ENCODE measurements at places on chromosomes 12 and 14. TPM values are rescaled to one million over a fixed set of nuclear protein-coding genes. Genes with fewer than 3 reads are reported as not detected.

The ACSS3 gene
- total RNA-seq: 5.3 TPM

The LRRC43 gene
- total RNA-seq: 3.3 TPM

The ADGRD1 gene
- 3.3 TPM for total RNA-seq

The B4GALNT3 gene
- 29.0 TPM for total RNA-seq

The FGD6 gene
- 33.9 TPM for total RNA-seq

The ENDOU gene
- total RNA-seq: not detected

The SDR9C7 gene
- not detected for total RNA-seq

The IRAK3 gene
- 8.9 TPM for total RNA-seq

The NOC4L gene
- 22.8 TPM for total RNA-seq

The PTGER2 gene
- 1.1 TPM for total RNA-seq

The SARNP gene
- total RNA-seq: 54.5 TPM

The MAP3K9 gene
- total RNA-seq: 3.9 TPM

The HSP90AA1 gene
- total RNA-seq: 355 TPM

The VRTN gene
- total RNA-seq: not detected

The COCH gene
- 5.3 TPM for total RNA-seq

The NKX2-8 gene
- total RNA-seq: not detected

The P2RX2 gene
- total RNA-seq: not detected

The STAT2 gene
- total RNA-seq: 108 TPM

The APOF gene
- not detected for total RNA-seq

The RTL1 gene
- total RNA-seq: 0.78 TPM

The SOCS2 gene
- 30.7 TPM for total RNA-seq

The GARIN6 gene
- total RNA-seq: not detected

The KRT79 gene
- total RNA-seq: not detected

The ISM2 gene
- total RNA-seq: 0.22 TPM

The KRT77 gene
- not detected for total RNA-seq

The SMCO2 gene
- not detected for total RNA-seq

The OVCH1 gene
- total RNA-seq: 0.11 TPM

The GUCY2C gene
- total RNA-seq: not detected

The BICDL1 gene
- 3.7 TPM for total RNA-seq

The DCAF11 gene
- 122 TPM for total RNA-seq

The LRRIQ1 gene
- total RNA-seq: 0.14 TPM

The SPIC gene
- total RNA-seq: not detected

The GALNT8 gene
- 0.04 TPM for total RNA-seq

The TSPAN11 gene
- total RNA-seq: 5.0 TPM

The OR6C4 gene
- total RNA-seq: not detected

The KERA gene
- not detected for total RNA-seq

The RBP5 gene
- total RNA-seq: 6.9 TPM

The EID3 gene
- total RNA-seq: 12.0 TPM

The CSAD gene
- total RNA-seq: 39.0 TPM

All from adrenal gland (tissue), 19 donors.